ENCODE measurements at places on chromosomes 6 and 20.

DNA sequence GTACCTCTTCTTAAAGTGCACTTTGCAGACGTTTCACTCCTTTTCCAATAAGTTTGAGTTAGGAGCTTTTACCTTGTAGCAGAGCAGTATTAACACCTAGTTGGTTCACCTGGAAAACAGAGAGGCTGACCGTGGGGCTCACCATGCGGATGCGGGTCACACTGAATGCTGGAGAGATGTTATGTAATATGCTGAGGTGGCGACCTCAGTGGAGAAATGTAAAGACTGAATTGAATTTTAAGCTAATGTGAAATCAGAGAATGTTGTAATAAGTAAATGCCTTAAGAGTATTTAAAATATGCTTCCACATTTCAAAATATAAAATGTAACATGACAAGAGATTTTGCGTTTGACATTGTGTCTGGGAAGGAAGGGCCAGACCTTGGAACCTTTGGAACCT is 9.9 kb upstream of the EFCAB8 start:
- DNase-seq, result no peak

DNA sequence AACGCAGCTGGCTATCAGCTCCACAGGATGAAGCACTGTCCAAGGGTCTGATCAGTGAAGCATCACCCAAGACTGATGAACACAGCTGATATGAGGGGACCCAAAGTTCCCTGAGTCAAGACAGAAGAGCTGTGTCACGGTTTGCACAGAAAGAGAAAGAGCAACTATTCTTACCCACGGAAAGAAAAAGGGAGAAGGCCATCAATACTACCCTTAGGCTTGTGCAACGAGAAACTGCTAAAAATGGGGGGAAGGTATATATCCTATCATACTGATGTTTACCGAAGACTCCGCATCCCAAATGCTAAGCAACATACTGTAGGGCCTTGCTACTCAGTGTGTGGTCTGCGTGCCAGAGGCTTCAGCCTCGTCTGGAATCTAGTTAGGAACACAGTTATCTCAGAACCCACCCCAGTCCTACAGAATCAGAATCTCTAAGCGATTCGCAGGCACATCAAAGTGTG is 665 bp downstream of the FASTKD5 start:
- no peak for DNase-seq

- no peak for DNase-seq
These were observed 41.2 kb downstream of the HIVEP2 start for GRCh38 chr6:142903812-142904211.

- DNase-seq, result no peak
These were observed 2.8 kb upstream of the MYLIP start for GRCh38 chr6:16126056-16126455.

DNA sequence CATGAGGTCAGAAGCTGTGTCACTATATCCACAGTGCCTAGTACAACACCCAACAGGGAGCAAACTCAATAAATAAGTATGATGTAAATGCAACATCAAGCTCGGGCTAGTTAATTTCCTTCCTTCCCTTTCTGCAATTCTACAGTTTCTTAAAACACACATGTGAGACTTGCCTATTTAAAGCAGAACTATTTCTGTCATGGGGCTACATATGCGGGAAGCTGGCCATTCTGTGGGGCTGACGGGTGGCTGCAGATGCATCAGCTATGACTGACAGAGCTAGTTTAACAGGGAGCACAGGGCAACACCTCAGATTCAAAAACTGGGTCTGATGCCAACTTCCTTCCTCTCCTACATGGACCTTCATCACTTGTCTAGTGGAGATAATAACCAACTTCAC is 118.1 kb upstream of the ENPP5 start:
- no peak for DNase-seq

GRCh38 chr6:125434760-125435159 is 133.0 kb upstream of the HDDC2 start:
- no peak for DNase-seq

DNA sequence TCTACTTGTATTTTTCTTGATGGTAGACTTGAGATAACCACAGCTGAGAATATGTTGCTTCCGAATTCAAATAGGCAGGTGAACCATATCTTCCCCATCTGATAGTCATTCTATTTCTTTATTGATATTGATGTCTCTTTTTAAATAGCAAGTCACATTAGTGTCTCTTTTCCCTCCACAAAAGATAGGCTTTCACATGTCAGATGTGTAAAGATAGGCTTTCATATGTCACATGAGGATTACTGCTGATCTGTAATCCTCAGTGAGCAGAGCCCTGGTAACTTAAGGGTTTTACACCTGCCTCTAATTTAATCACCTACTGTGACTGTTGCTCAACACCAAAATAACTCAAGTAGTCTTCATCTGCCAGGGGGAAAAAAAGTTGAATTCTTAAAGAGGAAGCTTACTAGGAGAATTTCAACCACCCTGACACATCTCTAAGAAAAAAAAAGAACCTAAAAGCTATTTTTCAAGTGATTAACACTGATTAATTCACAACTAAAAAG is 45.3 kb upstream of the TRDN start:
- no peak for DNase-seq

DNA sequence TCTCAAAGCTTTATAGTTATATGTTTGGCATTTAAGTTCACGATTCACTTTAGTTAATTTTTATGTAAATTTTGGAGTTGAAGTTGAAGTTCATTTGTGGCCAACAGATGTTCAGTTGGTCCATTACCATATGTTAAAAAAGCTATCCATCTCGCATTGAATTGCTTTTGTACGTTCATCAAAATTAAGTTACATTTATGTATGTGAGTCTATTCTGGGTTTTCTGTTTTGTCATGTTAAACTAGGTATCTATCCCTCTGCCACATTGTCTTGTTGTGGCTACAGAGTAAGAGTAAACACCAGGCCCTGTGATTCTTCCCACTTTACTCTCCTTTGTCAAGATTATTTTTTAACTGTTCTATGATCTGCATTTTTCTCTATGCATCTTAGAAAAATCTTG is 237.3 kb downstream of the BMP2 start:
- no peak for DNase-seq
